Ovary (tissue), 10 donors: ENCODE measurements at places on chromosomes 6 and 20.

DNA sequence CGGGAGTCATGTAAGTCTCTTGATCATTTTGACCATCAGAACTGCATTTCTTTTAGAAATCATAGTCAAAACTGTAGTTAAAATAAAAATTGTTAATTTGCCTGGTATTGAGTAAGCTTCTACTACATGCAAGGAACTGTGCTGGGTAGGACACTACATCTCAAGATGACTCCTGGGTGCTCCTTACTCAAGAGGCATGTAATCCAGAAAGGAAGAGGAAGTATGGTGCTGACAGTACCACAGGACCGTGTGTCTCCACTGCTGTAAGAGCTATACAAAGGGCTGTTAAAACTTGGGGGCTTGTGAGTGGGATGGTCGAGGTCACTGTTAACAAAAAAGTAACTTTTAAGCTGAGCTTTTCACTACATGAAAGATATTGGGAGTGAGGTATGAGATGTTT is 508.3 kb upstream of the SOX4 start:
- peaks cover under 1% of the 10 kb centered on the region for H3K4me1 ChIP-seq
- no peaks in the 10 kb centered on the region for H3K27me3 ChIP-seq
- DNase-seq: no peak
- no peaks in the 10 kb centered on the region for H3K36me3 ChIP-seq
- no peak overlapping the region for H3K4me3 ChIP-seq

DNA sequence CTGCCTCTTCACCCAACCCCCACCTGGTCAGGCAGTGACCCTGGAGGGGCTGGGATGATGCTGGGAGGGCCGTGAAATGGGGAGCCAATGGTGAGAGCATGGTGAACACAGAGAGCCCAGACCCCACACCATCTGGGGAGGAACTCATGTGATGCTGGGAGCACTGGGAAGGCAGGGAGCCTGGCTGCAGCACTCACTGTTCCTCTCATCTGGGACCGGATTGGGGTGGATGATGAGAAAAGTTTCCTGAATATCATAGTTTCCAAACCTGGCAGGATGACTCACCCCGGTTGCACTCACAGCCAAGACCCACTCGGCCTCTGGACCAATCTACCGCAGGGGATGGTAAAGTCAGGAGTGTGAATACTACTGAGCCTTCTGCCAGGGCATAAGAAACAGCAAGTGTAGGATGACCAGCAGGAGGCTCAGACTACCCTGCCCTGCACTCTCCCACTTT is 21.8 kb downstream of the ULBP1 start:
- no peaks in the 10 kb centered on the region for H3K27me3 ChIP-seq
- no peak overlapping the region for H3K27ac ChIP-seq
- H3K4me3 ChIP-seq: no peak overlapping the region
- no peak for DNase-seq
- H3K36me3 ChIP-seq: no peaks in the 10 kb centered on the region
- H3K4me1 ChIP-seq: peaks cover 2% of the 10 kb centered on the region

- H3K36me3 ChIP-seq: no peaks in the 10 kb centered on the region
- no peaks in the 10 kb centered on the region for H3K27me3 ChIP-seq
- no peaks in the 10 kb centered on the region for H3K4me1 ChIP-seq
- H3K4me3 ChIP-seq: no peak overlapping the region
These were observed 12.9 kb upstream of the MDGA1 start for GRCh38 chr6:37710616-37711015.

- no peak overlapping the region for H3K27ac ChIP-seq
- no peak overlapping the region for H3K4me3 ChIP-seq
- no peaks in the 10 kb centered on the region for H3K36me3 ChIP-seq
- H3K4me1 ChIP-seq: peaks cover 9% of the 10 kb centered on the region
- DNase-seq: no peak
These were observed 41.4 kb upstream of the MYL9 start for GRCh38 chr20:36499723-36500501.

GRCh38 chr20:61120595-61121515 is 131.2 kb upstream of the CDH4 start:
- no peak overlapping the region for H3K27ac ChIP-seq
- H3K4me3 ChIP-seq: no peak overlapping the region
- no peak for DNase-seq
- no peaks in the 10 kb centered on the region for H3K36me3 ChIP-seq

GRCh38 chr20:17457588-17458190 is 73.5 kb downstream of the BFSP1 start:
- no peak for DNase-seq
- no peak overlapping the region for H3K4me3 ChIP-seq
- no peaks in the 10 kb centered on the region for H3K27me3 ChIP-seq
- H3K4me1 ChIP-seq: no peaks in the 10 kb centered on the region
- H3K36me3 ChIP-seq: no peaks in the 10 kb centered on the region
- no peak overlapping the region for H3K27ac ChIP-seq

DNA sequence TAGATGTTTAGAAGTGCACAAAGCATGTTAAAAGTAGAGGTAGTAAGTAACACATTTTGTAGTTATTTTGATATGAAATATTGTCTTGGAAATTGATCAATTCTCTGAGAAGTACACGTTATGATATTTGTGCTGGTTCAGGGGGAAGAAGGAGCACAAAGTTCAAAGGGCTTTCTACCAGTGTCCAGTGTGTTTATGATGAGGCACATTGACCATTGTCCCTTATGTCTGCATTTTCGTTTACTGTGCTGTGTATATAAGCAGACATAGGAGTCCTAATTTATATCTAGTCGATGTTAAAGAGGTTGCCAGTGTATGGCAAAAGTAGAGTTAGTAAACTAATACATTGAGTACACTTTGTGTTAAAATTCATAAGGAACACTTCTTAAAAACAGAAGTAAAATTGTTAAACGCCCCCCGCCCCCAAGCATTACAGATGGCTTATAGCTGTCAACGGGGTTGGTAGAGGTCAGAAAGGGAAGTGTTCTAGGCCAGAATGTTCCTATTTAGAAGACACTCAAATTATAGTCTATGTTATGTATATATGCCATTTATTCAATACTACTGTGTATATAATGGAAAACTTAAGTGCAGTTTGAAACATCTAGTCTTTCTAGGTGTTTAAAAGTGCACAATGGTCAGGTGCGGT is 13.3 kb upstream of the HMGN4 start:
- H3K4me3 ChIP-seq: no peak overlapping the region
- no peak for DNase-seq
- H3K27ac ChIP-seq: no peak overlapping the region
- H3K4me1 ChIP-seq: peaks cover 3% of the 10 kb centered on the region
- H3K27me3 ChIP-seq: no peaks in the 10 kb centered on the region
- no peaks in the 10 kb centered on the region for H3K36me3 ChIP-seq

DNA sequence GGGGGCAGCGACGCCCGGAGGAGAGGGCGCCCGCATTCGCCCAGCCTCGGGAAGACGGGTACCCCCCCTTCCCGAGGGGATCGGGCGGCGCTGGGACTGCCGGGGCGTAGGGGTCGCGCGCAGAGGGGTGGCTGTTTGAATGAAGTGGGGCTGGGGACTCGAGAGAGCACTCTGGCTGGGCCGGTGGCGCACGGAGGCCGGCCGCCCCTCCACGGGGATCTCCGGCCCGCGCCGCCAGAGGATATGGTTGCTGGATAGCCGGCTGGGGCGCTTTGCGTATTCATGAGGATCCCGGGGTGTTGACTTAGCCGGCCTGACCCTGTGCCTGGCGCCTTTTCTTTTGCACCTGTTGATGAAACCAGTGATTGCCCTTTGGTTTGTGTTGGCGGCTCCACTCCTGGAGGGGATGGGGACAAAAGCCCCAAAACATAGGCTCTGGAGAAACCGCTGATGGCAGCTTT is 469 bp downstream of the SYNJ2 start:
- DNase-seq: no peak
- H3K4me1 ChIP-seq: no peaks in the 10 kb centered on the region

DNA sequence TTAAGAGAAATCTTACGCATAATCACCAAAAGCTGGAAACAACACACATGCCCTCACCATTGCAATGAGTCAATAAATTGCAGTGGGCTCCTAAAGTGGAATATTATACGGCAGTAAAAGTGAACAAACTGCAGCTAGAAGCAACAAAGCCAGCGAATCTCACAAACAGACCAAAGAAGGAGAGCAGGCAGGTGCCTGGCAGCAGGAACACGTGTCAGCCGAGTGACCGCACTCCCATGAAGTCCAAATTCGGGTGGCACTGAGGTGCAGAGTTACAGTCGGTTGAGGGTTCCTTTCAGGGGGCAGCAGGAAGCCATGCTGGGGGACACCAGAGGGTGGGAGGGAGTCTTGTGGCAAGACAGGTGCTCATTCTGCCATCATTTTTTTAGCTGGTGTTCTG is 313.1 kb downstream of the TAF4 start:
- no peaks in the 10 kb centered on the region for H3K4me1 ChIP-seq
- H3K36me3 ChIP-seq: no peaks in the 10 kb centered on the region
- no peak overlapping the region for H3K4me3 ChIP-seq
- no peaks in the 10 kb centered on the region for H3K27me3 ChIP-seq
- no peak for DNase-seq
- no peak overlapping the region for H3K27ac ChIP-seq

GRCh38 chr6:119628691-119629594 is 279.4 kb upstream of the MAN1A1 start:
- H3K4me3 ChIP-seq: no peak overlapping the region
- H3K27ac ChIP-seq: no peak overlapping the region
- no peak for DNase-seq

- DNase-seq: no peak
- no peak overlapping the region for H3K4me3 ChIP-seq
- H3K4me1 ChIP-seq: no peaks in the 10 kb centered on the region
- H3K27me3 ChIP-seq: no peaks in the 10 kb centered on the region
- H3K36me3 ChIP-seq: no peaks in the 10 kb centered on the region
- H3K27ac ChIP-seq: no peak overlapping the region
These were observed 140.9 kb upstream of the MOCS1 start for GRCh38 chr6:40075056-40075590.

DNA sequence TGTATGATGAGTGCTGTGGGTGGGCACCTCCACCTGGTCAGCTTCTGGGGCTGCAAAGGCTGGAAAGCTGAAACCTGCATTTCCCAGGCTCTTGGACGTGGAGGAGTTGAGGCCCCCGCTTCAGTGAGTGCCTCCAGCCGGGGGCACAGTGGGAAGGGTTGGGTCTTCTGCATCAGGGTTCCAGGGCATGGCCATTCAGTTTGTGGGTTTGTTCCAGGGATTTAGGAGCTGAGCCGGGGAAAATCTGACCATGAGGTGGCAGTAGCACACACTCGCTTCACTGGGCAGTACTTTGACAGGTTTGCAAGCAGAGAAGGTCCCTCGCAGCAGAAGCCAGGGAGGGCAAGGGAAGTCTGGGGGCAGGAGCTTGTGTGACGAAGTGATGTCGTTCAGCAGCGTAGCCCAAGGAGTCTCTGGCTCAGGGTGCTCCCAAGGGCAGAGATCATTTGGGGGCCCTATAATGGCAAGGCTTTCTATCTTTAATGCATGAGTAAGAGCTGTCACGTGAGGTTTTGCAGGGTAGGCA is 69.5 kb upstream of the SULF2 start:
- no peaks in the 10 kb centered on the region for H3K36me3 ChIP-seq
- H3K27ac ChIP-seq: no peak overlapping the region
- no peaks in the 10 kb centered on the region for H3K4me1 ChIP-seq
- DNase-seq: no peak
- no peaks in the 10 kb centered on the region for H3K27me3 ChIP-seq
- H3K4me3 ChIP-seq: no peak overlapping the region
